ENCODE measurements at places on chromosomes 7 and 10.

DNA sequence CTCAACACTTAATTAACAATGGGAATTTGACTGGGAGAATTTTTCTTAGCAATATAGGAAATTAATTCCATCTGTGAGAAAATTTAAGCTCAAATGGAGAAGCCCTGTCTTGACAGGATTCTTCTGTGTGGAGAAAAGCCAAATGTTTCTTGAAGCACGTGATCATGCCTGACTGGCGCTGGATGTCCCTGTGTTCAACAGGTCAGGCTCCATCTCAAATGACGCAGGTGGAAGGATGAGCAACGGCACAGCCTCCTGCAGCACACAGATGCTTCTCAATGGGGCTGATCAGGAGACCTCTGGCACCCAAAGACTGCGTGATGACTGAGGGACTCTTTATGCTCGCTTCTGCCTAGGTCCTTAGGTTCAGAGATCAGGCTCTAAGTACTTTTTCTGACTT is 143.8 kb downstream of the RSU1 start:
- no peak for DNase-seq

- DNase-seq: no peak
Measured at GRCh38 chr7:92584953-92585352, 5.2 kb downstream of the FAM133B start.

DNA sequence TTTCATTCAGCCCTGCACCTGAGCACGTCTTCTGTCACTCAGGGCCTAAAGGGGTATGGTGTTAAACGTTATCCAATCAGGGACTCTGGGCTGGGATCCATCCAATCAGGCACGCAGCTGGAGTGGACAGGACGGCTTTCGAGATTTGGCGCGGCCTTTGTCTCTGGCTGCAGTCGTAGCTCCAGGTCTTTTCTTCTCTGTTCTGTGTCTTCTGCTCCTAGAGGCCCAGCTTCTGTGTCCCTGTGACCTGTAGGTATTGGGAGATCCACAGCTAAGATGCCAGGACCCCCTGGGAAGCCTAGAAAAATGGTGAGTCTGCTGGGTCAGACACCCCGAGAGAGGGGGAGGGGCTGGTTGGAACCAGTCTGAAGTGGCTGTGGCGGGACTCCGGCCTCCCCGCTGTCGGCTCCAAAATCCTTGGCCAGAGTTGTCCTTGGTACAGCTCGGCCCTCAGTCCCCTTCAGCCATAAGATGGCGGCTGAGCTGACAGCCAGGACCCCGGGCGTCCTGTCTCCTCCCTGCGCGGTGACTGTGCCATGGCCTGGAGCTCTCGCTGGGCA is 11.7 kb upstream of the ZNF680 start:
- DNase-seq: no peak

DNA sequence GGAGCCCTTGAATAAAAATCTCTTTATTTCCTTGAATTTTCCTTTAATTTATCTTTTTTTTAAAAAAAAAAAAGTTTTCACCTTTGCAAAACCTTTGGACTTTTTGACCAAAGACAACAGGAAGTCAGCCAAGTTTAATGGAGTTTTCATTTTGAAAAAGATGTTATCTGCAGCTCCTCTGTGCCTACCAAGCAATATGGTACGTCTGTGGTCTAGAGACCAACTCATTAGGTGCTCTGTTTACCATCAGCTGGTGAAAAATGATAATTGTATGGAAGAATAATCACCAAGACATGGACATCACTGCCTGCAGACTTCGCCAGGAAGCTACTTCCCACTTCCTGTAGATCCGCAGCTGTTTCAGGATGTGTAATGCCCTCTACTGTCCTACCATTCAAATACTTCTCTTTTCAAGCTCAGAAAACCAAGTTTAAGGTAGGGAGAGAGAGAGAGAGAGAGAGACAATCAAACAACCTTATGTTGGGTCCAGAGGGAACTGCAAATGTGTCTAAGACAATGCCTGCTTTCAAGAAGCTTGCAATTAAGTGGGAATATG is 18.7 kb downstream of the PLXNA4 start:
- DNase-seq: no peak

GRCh38 chr10:24519950-24520349 is 203.7 kb downstream of the ARHGAP21 start:
- DNase-seq: no peak

DNA sequence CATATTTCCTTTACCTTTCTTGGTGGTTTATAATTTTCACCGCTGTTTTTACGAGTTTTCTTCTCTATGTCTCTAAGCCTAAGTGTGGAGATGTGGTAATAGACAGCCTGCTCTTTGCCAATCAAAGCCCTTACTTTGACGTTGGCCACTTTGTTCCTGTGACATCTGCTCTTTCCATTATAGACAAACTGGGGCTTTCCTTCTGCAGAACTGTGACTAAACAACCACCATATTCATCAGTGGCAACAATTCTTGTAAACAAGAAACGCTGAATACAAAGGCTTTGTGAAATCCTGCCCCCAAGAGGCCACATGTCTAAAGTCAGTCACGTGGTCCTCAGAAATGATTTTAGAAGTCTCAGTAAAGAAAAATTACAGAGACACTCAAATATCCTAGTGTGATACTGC is 59.6 kb upstream of the CAPZA2 start:
- DNase-seq: no peak

Measured in activated CD8-positive, alpha-beta memory T cell treated with anti-CD3 and anti-CD28 coated beads for 4 hours (primary cell).